ENCODE measurements at places on chromosomes 16 and 17. TPM values are rescaled to one million over a fixed set of nuclear protein-coding genes. Genes with fewer than 3 reads are reported as not detected.

GUCY2D gene
- not detected for polyA plus RNA-seq

G6PC1 gene
- not detected for polyA plus RNA-seq

CACNG3 gene
- polyA plus RNA-seq: not detected

TNP2 gene
- polyA plus RNA-seq: not detected

UBTF gene
- polyA plus RNA-seq: 30.0 TPM

EPOP gene
- 0.17 TPM for polyA plus RNA-seq

JMJD6 gene
- 17.3 TPM for polyA plus RNA-seq

CRHR1 gene
- not detected for polyA plus RNA-seq

ASGR1 gene
- polyA plus RNA-seq: 1.5 TPM

SKAP1 gene
- not detected for polyA plus RNA-seq

MSLN gene
- 0.11 TPM for polyA plus RNA-seq

ITGA2B gene
- 0.31 TPM for polyA plus RNA-seq

PRR15L gene
- not detected for polyA plus RNA-seq

PYDC1 gene
- polyA plus RNA-seq: not detected

AHSP gene
- not detected for polyA plus RNA-seq

GRCh38 chr17:28948873-28949184 is 2.5 kb downstream of the PHF12 start:
- no peak for DNase-seq

DNA sequence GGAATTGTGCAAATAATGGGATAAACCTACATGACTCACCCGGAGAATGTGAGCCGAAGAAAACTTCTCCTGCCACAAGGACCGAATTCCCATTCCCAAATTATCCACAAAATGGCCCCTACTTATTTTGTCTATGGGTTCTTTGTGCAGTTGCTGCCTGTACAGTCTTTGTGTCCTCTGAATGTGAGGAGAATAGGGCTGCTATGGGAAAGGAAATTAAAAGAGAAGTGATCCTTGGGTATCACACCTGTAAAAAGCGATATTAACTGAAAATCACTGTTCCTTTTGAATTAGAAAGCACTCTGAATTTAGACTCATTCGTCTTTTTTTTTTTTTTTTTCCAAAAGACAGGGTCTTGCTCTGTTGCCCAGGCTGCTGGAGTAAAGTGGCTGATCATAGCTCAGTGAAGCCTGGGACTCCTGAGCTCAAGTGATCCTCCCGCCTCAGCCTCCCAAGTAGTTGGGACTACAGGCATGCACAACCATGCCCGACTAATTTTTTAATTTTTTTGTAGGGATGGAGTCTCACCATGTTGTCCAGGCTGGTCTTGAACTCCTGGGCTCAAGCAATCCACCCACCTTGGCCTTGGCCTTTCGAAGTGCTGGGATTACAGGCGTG is 45.4 kb downstream of the CHD9 start:
- DNase-seq: no peak

DNA sequence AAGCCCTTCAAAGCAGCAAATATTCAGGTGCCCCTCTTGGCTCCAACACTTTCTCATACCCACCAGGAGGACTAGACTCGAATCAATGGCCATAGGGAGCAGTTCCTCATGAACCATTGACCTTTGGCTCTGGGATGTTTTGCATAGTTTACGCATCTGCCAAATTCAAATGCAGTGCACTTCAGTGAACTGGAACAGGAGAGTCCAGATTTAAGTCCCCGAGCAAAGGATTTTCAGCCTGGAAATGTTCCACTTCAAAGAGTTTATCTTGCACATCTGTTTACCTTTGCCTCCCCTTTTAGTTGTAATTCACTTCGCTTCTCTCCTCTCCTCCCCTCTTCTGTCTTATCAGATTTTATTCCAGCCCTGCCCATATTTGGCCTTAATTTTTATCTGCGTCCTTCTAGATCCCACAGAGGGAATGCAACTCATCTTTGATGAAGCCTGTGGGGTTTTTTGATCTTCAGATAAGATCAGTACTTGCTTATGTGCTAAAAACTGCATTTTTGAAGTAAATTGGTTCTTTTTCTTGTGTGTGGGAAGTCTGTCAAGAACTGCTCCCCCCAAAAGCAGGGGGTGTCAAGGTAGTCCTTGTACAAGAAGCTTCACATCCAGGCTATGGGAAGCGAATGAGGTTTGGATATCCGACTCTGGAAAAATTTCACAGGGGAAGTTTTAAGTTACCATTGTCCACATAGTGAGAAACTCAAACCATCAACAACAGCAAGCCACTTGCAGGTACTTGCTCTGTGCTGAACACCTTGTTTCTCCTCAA is 281.6 kb downstream of the RBFOX1 start:
- DNase-seq: no peak

DNA sequence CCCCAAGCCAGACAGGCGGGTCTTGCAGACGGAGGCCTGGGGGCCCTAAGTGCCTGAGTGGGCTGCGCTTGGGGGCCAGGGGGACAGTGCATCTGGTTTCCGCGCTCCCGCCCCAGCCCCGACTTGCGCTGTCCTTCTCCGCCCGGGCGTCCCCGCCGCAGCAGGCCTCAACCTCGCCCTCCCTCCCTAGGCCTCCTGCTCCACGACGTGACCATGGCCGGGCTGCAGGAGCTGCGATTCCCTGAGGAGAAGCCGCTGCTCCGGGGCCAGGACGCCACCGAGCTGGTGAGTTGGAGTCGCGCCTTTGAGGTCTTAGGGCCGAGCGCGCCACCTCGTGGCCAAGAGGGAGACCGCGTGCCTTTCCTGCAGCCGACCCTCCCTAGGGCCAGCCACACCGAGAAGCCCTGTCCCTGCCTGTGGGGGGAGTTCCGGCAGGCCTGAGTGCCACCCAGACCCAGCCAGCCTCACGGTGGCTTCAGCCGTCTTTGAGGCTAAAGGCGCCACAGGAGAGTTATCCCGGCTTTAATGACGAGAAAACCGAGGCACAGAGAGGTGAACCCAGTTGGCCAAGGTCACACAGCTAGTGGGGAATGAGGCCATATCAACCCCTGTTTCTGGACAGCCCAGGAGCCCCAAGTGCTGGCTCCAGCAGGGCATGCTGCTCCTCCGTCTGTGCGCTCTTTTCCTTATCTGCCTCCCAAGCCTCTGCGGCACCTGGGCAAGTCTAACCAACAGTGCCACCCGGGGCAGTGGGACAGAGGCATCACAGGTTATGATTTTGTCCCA is 12.2 kb upstream of the NDRG4 start:
- DNase-seq: peak; percentile 38

- no peak for DNase-seq
Observed at GRCh38 chr16:50154420-50154950, 1.4 kb downstream of the TENT4B start.

- no peak for DNase-seq
Observed at GRCh38 chr17:77321649-77322513, 181.1 kb downstream of the SEC14L1 start.

DNA sequence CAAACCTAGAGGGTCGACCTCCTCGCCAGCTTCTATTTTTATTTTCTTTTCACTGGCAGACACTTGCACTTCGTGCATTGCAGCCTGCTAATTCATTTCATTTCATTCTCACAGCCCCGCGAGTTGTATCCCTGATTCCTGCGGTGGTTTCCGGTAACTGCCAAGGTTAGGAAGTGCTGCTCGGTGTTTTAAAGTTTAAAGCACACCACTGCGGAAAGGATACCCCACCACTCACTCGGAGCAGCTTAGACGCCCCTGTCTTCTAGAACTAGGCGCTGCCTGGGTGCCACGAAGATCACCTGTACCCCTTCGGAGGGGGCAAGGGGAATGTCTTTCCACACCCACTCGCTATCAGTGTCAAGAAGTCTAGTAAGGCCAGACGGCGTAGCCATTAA is 509 bp downstream of the CNEP1R1 start:
- no peak for DNase-seq

DNA sequence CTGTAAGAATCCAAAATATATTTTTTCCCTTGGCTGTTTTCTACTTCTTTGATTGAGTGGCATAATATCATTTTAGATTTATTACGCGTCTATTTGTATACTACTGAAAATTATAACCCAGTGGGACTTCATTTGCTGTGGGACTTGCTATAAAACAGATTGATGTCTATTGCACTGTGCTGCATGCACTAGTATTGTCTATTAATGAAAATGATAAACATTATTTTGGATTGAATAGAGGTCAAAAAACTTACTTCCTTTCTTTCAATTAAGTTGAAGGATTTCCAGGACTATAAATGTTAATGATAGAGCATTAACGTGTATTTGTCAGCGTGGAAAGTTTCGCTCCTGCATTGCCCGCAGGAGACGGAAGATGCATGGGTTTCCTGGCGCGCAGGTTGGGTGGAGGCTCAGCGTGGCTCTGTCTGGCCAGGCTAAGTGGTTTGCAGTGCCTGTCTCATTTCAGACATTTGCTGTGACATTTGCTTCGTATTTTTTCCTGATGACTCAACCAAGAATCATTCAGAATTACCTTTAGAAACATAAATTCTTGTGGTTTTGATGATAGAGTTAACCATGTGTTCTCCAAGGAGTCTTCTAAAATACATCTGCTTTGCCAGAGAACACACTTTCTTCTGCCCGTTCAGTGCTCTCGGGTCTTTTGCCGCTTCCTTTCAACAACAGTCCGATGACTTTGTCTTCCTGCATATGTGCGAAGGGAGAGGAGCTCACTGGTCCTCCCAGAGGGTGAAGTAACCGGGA is 216.7 kb downstream of the RPTOR start:
- DNase-seq: no peak

DNA sequence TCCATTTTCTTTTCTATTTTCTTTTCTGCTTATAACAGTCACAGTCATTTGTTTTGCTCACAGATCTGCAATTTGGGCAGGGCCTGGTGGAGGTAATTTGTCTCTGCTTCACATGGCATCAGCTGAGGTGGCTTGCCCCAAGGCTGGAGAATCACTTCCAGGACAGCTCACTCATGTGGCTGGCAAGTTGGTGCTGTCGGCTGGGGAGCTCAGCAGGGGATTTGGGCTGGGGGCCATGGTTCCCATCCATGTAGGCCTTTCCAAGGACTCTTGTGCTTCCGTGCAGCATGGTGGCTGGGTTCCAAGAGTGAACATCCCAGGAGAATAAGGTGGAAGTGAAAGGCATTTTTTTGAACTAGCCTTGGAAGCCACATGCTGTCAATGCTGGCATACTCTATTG is 85.7 kb downstream of the MGAT5B start:
- no peak for DNase-seq

DNA sequence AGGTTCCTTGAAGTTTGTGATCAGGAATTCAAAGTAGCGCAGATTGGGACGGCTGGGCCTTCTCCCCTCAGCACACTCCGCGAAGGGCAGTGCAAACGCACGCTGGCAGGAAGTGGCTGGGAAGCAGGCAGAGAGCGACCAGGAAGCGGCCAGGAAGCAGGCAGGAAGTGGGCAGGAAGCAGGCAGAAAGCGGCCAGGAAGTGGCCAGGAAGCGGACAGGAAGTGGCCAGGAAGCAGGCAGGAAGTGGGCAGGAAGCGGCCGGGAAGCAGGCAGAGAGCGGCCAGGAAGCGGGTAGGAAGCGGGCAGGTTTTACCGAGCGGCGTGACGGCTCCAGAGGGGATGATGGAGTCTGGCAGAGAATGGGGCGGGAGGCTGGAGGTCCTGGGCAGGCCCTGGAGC is 3.2 kb downstream of the DPEP1 start:
- DNase-seq: no peak

DNA sequence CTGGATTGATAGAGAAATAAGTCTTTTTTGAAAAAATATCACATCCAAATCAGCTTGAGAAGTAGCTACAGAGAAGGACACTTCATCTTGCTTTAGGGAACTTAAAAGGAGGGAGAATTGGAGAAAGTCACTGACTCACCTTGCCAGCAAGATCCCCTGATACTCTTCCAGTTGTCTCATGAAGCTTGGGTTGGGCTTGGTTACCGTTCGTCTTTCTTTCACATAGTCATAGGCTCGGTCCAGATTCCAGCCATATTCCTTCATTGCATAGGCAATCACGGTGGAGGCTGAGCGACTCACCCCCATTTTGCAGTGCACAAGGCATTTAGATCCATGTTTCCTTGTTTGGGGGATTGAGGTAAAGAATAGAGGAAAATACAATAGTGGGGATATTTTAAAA is 25.3 kb upstream of the CORO6 start:
- no peak for DNase-seq

- DNase-seq: no peak
Observed at GRCh38 chr17:57714665-57715180, 30.4 kb downstream of the CCDC182 start.

DNA sequence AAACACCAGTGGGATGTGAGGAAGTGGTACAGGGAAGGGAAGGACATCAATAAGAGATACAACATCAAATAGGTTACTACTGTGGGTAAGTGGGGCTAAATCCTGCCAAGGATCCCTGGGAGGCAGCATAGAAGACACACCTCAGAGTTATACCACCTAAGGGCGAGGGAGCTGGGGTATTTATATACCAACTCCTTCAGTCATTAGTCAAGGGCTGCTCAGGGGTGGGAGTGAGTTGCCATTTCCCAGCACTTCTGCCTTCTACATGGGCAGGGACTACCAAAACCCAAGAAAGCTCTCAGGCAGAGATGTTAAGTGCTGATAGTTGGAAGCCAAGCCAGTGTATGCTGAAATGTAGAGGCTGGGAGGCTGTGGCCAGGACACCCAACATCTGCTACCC is 57.5 kb upstream of the MARCHF10 start:
- no peak for DNase-seq

DNA sequence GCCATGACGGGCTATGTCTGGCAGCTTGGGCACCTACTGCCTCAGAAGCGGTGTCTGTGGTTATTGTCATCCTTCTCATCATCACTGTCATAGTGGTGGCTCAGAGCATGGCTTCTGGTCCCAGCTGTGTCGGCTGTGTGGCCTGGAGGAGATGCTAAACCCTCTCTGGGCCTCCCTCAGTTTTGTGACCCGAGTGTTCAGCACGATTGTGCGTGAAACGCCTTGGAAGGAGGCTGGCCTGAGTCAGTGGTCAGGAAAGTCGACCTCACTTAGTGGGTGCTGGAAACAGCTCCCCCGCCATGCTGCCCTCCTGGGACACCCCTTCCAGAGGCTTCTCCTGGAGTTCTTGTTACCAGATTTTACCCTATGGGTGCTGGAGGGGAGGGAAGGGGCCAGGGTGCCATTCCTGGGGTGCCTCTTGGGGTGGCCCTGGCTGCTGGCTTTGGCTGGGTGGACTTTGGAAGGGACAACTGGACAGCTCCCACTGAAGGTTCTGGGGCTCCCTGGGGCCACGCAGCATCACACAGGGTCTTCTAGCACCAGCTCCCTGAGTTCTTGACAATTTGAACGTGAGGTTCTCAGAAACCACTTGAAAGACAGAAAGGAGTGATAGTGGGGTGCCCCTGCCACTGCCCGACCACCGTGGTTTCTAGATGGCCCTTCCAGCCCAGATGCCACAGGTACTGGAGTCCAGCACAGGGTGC is 226.5 kb upstream of the GSE1 start:
- no peak for DNase-seq

DNA sequence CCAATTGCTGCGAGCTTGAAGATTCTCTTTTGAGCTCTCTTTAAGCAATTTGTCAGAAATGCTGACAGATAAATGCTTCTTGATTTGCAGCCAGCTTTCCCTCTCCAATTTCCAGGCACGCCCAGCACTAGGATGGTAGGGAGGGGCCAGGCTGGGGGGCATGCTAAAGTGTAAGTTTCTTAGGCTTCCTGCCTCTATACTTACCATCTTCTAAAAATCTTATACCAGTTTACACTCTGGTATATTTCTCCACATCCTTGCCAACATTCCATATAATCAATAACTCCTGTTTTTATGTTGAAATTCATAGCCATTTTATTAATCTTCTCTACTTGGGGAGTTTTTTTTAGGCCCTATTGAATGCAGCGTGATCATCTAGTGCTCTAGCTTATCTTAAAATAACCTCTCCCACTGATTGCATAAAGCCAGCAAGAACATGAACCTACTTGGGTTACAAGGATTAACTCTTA is 17.5 kb downstream of the ACSF2 start:
- no peak for DNase-seq

Data from AG04450 (cell line).